SK-N-SH treated with all-trans-retinoic acid at 6 μM for 48 hours (cell line): ENCODE measurements at places on chromosomes 3 and 15.

- ATAC-seq = peak; percentile 95
Observed at GRCh38 chr15:28984421-28985315, 98.9 kb downstream of the APBA2 start.

GRCh38 chr3:57952208-57952631 is 56.0 kb upstream of the FLNB start:
- ATAC-seq = peak; percentile 93

DNA sequence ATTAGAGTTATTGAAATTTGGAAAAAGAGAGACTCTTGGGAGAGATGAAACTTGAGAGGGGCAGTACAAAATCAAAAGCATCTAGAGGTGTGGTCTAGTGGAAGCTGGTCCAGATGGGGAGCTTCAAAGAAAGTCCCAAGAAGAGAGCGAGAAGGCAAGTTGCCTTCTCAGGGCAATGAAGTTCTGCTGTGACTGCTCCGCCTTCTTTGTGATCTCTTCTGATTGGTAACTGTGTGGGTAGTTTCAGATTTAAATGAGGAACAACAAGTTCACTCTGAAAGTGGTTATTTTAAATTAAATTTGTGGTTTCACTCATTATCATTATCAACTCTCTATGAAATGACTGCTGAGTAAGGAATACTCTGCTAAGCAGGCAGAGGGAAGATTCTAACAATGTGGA is 233.3 kb downstream of the NLGN1 start:
- ATAC-seq = no peak

DNA sequence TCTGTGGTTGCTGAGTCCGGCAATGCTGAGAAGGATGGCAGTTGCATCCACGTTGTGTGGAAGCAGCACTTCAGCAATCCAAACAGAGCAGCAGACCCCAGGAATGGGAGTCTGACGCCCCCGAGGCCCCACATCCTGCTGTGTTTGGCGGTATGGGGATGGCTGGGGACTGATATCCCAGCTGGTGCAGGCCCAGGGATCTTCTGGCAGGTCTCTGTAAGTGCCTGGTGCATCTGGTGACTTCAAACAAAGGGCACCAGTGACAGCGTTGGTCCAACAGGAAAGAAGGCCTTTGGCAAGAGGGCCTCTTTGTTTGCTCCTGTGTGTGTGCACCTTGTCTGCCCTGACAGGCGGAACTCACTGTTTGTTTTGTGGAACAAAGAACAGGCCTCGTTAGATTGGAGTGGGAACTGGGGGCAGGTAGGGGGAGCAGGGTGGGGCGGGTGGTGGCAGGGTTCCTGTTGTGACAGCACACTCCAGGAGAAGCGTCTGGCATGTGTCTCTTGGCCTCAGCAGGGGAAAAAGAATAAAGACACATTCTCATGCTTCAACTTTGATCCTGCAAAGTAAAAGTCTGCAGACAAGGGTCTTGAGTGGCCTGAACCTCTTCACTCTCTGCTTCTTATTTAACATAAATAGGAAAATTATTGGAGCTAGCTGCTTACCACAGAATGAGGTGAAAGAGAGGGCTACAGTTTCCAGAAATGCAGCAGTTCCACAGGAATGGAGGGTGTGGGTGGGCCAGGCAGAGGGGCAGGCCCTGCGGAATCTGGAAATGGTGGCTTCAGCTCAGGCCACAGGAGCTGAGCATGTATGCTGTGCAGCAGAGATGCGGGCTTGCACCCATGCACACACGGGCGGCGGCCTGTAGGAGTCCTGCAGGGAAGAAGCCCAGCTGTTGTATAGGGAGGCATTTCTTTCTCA is 94.5 kb upstream of the MYZAP start:
- no peak for ATAC-seq

DNA sequence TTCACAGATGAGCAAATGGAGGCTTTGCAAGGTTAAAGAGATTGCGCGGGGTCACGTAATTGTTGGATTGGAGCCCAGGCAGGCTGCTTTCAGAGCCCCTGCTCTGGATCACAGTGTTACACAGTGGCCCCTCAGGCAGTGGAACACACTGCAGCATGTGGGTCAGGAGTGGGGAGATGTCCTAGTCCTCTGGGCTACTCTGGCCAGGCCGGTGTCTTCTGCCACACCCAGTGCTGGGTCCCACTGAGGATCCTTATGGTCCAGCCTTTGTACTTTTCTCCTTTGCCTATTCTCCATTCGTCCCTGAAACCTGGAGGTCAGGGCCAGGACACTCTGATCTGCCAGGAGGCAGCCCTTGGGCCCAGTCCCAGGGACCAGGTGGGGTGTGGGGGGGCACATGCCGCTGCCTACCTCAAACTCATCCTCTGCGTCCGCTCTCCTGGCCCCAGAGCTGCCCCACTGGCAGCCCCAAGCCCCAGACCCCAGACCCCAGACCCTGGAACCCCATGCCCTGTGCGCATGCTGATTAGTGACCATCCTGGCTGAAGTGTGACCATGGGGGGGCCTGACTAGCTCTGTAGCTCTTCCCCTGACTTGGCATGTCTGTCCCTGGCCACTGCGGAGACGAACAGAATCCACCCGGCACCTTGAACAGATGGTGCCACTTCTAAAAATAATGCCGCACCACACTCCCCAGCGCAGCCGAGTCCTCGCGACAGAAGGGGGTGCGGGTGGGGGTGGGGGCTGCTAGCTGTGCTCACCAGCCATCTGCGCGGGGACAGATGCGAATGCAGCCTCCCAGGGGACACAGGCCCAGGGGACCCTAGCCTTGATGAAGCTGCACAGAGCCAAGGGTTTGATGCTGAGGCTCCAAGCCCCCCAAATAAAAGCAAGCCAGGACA is 41.6 kb downstream of the ATP2B2 start:
- ATAC-seq = no peak

- no peak for ATAC-seq
Observed at GRCh38 chr3:128448491-128448890, 18.2 kb downstream of the DNAJB8 start.

DNA sequence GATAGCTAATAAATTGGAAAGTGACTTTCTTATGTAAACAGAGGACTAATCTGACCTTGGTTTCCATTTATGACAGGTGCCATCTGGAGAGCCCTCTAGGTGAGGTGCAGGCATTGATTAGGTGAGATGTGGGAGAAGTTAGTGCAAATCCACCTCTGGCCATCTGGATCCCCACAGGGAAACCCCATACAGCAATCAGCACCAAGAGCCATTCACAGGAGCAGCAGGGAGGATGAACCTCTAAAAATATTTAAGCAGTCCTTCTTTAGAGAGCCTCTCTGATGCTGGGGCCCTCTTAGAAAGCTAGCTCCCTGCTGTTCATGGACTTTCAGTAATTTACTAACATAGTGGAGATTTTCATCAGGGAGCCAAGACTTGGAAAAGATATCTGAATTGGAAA is 69.3 kb downstream of the CLSTN2 start:
- ATAC-seq = no peak
